ENCODE measurements at places on chromosomes 3 and 15.

DNA sequence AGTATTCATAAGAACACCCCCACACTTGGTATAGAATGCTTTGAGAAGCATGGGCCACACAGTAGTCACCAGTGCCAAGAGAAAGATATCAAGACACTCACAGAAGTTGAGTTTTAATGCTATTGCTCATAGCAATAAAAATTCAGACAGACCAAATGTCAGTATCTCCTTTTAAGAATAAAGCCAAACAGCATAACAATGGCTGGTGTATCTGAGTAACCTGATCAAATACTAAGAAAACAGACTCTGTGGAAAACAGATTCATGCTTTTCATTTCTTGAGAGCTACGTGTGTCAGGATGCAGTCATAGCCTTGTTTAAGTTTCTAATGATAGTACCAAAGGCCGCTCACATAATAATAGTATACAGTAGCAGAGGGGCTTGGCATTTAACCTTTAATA, 778.5 kb downstream of the MECOM start:
- DNase-seq: no peak

- DNase-seq: no peak
These were observed at the start of gene DNAH12 for GRCh38 chr3:57544181-57545125. DNAH12 (minus strand) TSS chr3:57544344; CDS start chr3:57542870, 1,474 bp downstream.

DNA sequence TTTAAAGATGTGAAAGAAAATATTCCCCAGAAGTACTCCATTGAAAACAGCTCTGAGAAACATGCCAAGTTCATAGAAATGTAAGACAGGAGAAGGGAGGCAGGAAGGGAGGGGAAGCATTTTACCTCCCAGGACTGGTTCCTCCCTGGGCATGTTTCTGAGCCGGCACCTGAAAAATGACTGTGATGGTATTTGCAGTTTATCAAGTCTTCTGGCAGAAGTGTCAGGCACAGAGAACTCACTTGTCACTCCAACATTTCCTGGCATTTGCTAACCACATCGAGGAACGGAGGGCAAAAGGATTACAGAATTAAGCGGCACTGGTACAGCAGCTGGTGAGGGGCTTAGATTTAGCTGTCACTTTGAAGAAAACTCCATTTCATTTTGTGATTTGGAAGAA, 1054.0 kb downstream of the TUSC7 start:
- DNase-seq: no peak

- no peak for DNase-seq
These were observed 3.7 kb downstream of the ZNF280D start for GRCh38 chr15:56729561-56729960.

DNA sequence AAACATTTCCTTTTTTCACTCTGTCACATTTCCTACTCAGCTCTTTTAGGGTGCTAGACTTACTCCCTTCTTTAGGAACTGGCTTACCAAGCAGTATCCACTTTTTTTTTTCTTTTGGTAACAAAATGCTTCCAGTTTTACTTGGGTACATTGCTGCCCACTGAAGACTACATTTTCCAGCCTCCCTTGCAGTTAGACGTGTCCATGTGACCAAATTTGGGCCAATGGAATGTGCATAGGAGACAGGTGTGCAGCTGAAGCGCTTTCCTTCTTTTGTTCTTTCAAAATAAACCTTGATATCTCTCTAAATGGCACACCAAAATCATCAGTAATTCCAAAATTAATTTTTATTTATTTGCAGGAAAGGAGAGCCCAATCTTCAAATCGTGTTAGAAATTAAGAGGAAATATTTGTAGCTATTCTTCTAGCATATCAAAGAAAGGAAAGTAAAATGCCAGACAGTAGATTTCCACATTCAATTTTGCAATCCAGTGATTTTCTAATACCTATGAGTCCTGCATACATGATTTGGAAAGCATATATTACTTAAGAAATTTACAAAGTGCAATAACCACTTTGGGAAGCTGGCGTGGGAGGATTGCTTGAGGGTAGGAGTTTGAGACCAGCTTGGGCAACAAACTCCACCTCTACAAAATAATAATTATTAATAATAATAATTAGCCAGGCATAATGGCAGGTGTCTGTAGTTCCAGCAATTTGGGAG, 422.0 kb upstream of the FRG2C start:
- no peak for DNase-seq

DNA sequence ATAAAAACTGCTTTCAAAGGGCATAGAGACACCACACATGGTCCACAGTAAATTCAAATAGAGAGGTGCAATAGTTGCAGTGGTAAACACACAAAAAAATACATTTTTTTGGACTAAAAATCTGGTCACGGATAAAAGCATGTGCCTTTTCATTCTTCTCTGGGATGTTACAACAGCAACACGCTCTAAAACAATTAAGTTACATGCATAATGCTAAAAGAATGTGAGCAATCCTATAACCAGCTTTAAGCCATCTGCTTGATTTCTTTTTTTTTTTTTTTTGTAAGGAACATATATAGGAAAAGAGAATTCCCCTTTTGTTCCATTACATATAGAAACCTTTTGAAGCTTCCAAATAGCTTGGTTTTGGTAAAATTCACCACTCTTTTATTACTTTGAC, 20.0 kb downstream of the WNT5A start:
- no peak for DNase-seq

- DNase-seq: no peak
These were observed 11.1 kb upstream of the MBNL1 start for GRCh38 chr3:152257563-152258035.

DNA sequence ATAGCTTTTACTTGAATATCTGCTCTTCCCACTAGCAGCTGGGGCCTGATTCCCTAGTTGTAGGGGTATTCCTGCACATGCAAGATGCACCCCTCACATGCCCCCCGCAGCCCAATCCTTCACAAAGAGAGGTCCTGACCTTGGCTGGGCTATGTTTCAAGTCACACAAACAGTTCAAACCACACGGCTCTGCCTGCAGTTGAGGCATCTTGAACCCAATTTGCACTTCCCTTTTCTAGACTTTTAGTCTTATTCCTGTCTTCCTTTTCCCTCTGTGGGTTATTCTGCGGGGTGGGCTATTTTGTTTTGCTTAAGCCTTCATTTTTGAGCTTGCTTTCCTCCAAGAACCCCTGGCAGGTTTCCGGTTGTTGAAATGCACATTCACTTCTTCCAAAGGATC, 13.3 kb upstream of the CCR1 start:
- DNase-seq: no peak

GRCh38 chr3:169264711-169265110, 398.8 kb downstream of the MECOM start:
- DNase-seq: no peak

DNA sequence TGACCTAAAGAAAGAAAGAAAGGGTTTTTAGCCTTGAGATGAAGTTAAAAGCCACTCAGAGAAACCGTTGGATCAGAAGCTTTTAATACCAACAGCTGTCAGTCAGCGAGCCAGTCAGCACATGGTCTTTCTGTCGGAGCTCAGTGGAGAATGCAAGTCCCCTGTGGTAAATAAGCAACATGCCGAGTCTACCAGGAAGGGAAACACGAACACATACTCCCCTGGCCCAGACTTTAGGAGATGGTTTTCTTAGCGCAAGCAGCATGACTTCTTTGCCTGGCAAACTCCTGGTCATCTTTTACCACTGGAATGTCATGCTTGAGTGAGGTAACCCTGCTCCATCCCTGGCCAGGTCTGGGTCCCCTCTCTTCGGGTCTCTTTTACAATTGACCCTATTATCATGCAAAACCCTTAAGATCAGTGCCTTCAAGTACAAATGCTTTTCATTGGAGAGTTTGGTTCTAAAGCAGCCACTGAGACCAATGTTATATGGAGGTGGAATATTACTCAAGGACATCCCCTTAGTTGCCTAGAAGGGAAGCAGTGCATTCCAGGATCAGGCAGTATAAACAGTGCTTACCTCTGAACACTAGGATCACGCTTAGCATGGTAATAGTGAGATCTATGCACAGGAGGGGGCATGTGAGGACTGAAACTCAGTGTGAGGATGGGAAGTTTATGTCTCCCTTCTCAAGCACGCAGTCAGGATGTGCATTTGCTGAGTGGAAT, 28.2 kb downstream of the SLCO3A1 start:
- no peak for DNase-seq

Measured in vagina (tissue), 2 donors.